ENCODE measurements at places on chromosomes 5 and 9. TPM values are rescaled to one million over a fixed set of nuclear protein-coding genes. Genes with fewer than 3 reads are reported as not detected.

KIF12 gene
- total RNA-seq = 13.5 TPM

ERMP1 gene
- 13.2 TPM for total RNA-seq

C1QTNF2 gene
- 0.22 TPM for total RNA-seq

C9 gene
- total RNA-seq = not detected

SH3RF2 gene
- 16.3 TPM for total RNA-seq

SLC34A1 gene
- total RNA-seq = not detected

DNA sequence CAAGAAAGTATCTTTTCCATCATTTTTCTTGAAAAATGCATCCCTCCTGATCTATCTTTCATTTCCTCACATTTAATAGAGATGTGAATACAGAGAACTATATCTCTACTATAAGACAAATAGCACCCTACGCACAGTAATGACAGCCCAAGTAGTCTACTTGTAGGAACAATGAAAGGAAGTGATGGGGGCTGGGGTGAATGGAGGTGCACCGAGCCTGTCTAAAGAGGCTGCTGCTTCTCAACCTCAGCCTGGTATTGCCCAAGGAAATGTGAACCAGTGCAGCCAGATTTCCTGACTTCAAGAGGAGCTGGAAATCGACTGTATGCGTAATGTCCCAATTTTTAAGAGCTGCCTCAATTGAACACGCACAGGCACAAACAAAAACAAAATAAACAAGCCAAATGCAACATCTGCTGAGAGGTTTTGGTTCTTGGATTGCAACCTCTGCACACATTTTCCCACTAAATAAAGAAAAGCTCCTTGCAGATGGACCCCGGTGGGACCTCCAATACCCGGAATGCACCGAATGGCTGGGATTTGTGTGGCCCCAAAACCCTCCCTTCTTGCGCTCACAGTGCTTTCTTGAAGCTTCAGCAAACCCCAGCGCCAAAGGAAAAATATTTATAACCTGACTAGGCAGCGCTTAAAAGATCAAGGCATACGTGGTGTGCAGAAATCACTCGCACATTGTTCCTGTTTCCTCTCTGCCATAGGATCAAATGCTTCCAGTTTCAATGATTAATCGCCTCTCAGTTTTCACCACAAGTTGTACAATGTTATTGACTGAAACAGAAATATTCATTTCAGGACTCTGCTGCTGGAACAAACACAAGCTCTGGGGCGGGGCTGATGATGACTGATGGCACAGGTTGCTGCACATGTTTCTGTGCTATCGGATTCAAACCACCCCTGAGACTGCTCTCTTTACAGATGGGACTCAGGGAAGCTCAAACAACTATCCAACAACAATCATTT lies 68.3 kb downstream of the KCNIP1 start:
- peak; percentile 64 for DNase-seq

GRCh38 chr5:176550275-176550831 lies 1.2 kb downstream of the CDHR2 start:
- DNase-seq = no peak

- no peak for DNase-seq
Observed at GRCh38 chr5:43679214-43679613, 76.2 kb downstream of the NNT start.

DNA sequence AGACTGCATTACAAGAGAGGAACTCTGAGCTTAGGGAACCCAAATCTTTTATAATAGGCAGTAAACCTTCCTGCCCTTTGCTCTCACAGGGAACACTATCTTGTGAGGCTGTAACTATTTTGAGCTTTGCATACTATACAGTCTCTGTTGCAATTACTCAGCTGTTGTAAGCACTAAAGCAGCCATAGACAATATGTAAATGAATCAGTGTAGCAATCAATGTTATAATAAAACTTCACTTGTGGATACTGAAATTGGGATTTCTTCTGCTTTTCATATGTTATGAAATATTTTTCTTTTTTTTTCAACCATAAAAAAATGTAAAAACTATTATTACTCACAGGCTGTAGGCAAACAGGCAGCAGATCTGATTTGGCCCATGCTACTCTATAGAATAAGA lies 16.7 kb upstream of the UBQLN1 start:
- no peak for DNase-seq

DNA sequence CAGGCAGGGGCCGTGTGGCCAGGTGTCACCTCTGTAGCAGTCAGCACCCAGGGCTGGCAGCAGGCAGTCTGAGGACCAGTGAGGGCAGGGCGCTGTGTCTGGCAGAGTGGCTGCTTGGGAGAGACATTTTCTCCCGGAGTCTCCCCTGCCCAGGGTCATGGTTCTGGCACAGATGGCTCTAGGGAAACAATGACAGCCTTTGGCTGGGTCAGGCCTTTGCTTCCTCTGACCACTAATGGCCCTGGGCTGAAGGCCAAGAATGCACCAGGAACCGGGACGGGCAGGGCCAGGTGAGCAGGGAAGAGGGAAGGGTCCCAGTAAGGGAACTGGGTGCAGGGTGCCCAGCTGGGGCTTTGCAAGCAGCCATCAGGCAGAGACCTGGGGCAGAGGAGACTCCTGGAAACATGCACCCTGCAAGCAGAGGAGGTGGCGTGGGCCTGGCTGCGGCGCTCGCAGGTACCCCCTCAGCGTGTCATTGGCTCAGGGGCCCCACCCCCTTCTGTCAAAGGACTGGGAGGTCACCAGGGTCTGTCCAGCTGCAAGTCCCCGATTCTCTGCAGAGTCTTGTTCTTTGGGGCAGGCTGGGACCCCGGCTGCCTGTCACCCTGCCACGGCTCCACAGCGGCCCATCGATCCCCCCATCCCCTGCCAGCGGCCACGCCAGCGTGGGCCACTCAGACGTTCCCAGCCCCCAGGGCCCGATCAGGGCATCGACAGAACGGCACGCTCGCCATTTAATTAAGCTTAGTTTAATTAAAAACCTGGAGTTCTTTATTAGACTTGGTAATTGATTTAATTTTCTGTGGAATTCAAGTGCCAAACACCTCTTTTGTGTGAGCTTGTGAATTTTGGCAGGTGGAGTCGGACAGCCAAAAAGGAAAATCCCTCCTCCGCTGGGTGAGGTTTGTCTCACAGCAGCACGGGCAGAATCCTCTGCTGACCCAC lies 18.9 kb upstream of the TMEM250 start:
- DNase-seq = no peak

DNA sequence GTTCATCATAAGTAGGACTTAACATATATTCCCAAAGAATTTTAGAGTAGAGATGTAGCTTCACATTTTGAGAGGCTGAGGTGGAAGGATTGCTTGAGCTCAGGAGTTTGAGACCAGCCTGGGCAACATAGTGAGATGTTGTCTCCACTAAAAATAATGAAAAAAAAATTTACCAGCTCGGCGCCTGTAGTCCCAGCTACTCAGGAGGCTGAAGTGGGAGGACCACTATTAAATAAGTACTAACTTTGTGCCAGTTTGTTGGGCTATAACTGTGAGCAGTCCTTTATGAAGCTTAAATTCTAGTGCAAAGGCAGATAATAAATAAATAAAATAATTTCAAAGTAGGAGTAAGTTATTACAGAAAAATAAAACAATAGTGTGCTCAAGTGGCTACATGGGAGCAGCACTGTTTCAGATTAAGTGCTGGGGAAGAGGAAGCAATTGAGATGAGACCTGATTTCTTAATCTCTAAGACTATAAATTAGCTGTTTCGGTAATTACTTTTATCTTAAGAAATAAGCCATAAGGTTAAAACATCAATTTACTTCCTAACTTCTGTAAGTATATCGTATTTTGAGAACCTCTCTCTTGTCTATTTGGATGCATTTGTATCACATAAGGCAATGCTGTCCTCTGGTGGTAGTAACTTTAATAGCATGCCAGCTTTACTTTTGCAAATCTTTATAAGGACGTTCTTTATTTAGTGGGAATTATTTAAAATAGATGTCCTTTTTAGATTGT lies 98.9 kb downstream of the CSNK1G3 start:
- DNase-seq = peak; percentile 20

DNA sequence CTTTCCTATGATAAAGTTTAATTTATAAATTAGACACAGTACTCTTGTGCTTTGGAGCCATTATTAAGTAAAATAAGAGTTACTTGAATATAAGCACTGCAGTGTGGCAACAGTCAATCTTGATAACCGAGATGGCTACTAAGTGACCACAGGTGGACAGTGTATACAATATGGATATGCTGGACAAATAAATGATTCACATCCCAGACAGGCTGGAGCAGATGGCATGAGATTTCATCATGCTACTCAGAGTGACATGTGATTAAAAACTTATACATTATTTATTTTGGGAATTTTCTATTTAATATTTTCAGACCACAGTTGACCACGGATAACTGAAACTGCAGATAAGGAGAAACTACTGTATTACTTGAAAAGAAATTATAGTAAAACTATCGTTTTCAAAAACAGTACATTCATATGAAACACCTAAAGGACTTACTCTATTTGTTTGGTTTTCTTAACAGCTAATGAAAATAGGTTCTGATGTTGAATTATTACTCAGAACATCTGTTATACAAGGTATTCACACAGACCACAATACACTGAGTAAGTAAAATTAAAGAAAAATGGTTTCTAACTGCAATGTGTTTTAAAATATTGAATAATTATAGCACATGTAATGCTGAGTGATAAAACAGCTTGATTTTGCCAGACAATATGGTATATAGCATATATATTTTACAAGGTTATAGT lies 16.0 kb downstream of the LYRM7 start:
- DNase-seq = no peak

- no peak for DNase-seq
Observed at GRCh38 chr9:8251566-8251965, 452.0 kb upstream of the DMAC1 start.

DNA sequence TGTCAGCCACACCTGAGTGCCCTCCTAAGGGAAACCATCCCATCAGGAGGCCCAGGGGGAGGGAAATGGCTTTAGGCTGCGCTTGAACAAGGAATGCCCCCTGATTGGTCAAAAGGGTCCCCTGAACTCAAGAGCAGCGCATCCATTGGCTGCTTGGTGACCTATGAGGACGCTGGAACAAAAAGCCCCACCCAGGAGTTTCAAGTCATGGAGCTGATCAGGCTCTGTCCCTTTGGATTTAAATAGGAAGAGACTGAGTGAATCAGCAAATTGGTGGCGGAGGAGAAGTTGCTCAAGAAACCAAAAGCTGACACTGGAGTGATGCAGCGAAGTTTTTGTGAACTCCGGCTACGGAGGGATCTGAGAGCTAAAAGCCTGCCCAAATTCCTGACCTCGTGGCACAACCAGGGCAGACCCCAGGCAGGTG lies 66.7 kb downstream of the SMIM23 start:
- no peak for DNase-seq

DNA sequence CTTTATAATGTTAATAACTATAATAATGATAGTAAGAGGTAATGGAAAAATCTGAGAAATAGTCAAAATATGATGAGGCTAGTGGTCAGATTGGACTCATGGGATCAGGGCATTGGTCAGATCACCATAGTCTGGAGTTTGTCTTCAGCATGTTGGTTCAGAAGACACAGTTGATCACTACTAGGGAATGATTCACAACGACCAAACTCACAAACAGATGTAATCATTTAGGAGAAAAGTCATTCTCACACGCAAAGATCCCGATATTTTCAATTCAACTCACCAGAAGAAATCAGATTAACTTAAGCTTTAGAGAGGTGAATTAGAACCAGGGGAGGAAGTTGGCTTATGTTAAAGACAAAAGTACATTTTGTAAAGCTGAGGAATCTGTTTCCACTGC lies 131.8 kb downstream of the LURAP1L start:
- no peak for DNase-seq

DNA sequence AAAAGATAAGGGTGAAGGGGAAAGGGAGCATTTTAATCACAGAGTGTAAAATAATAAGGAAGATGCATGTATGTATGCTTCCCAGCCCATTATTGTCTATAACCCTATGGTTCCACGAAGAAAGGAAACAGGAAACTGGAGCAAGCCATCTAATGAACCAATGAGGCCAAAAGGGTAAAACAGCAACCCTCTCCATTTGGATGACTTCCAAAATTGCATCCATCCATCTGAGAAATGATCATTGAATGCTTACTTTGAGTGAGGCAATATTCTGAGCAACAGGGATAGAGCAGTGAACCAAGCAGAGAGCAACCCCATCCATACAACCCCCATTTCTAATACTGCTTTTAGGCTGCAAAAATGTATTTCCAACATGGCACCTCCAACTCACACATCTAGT lies 46.9 kb downstream of the ARL15 start:
- no peak for DNase-seq

- DNase-seq = no peak
Observed at GRCh38 chr5:135568923-135569360, 9.8 kb downstream of the CXCL14 start.

DNA sequence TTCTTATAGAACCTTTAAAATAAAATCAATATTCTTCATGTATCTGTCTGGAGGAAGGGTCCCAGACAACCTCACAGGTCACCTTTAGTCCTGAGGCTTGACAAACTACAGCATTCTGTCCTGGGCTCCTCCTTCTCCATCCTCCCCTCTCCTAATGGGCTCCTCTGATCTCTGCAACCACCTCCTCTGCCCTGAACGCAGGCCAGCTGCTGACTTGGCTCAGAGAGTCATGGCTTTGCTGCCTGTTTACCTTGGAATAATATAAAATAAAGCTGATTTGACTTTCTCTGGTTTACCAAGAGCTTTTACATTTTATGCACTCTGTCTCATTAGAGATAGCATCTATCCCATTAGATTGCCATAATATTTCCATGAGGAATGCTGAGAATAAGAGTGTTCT lies 159.4 kb downstream of the SEMA6A start:
- DNase-seq = no peak

DNA sequence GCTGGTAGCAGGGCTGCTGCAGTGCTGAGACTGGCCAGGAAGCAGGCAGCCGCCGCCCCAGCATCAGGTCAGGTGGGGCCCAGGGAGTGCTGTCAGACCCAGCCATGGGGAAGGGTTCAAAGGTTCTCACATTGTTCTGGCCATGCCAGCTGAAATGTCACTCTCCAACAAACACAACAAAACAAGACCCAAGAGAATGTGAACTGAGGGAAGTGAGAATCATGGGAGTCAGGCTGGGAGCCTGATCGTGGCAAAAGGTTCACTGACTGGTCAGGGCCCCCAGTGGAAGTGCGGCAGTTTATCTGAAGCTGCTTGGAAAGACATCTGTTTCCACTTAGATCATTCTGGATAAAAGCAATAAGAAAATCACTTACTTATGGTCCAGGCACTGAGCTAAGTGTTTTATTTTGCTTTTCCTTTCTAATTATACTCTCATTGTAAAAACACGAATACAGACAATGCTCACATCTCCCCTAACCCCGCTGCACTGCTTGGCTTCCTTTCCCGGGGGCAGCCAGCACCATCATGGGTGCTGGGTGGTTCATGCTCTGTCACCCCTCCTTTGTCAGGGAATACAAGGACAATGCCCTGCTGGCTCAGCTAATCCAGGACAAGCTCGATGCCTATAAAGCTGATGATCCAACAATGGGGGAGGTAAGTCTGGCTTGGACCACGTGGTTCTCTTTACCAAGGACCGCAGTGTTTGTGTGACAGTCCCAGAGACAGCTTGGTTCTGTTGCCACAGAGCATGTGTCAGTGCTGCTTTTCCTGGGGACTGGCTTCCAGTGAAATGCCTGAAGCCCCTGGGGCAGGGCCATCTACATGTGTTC lies 41.9 kb upstream of the CFAP157 start:
- DNase-seq = no peak

DNA sequence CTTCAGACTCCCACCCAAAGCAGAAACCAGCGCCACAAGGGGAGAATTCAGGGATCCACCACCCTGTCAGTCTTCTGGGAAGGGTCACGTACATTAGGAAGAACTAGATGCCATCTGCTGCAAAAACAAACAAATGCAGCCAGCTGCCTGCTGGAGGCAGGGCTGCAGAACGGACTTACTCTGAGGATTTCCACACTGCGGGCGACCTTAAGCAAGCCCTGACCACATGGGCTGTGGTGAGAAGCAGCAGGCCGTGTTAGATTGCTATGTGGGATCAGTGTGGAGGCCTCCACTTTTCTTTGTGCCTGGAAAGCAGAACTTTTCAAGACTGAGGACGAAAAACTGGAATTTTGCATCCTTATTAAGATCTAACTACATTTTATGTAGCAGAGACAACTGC lies 13.4 kb upstream of the LTC4S start:
- no peak for DNase-seq

All from epithelial cell of proximal tubule (primary cell).